ENCODE measurements at places on chromosomes 13 and 19. TPM values are rescaled to one million over a fixed set of nuclear protein-coding genes. Genes with fewer than 3 reads are reported as not detected.

- no peak overlapping the region for H3K27ac ChIP-seq
- no peaks in the 10 kb centered on the region for H3K27me3 ChIP-seq
- H3K4me3 ChIP-seq, result no peak overlapping the region
- H3K36me3 ChIP-seq, result no peaks in the 10 kb centered on the region
- peaks cover 3% of the 10 kb centered on the region for H3K4me1 ChIP-seq
Observed at GRCh38 chr13:100254002-100254401, 165.1 kb downstream of the PCCA start.

GRCh38 chr19:42601811-42602443 is 7.2 kb upstream of the CEACAM8 start:
- no peak overlapping the region for H3K27ac ChIP-seq
- no peak for DNase-seq
- H3K4me3 ChIP-seq, result no peak overlapping the region

DNA sequence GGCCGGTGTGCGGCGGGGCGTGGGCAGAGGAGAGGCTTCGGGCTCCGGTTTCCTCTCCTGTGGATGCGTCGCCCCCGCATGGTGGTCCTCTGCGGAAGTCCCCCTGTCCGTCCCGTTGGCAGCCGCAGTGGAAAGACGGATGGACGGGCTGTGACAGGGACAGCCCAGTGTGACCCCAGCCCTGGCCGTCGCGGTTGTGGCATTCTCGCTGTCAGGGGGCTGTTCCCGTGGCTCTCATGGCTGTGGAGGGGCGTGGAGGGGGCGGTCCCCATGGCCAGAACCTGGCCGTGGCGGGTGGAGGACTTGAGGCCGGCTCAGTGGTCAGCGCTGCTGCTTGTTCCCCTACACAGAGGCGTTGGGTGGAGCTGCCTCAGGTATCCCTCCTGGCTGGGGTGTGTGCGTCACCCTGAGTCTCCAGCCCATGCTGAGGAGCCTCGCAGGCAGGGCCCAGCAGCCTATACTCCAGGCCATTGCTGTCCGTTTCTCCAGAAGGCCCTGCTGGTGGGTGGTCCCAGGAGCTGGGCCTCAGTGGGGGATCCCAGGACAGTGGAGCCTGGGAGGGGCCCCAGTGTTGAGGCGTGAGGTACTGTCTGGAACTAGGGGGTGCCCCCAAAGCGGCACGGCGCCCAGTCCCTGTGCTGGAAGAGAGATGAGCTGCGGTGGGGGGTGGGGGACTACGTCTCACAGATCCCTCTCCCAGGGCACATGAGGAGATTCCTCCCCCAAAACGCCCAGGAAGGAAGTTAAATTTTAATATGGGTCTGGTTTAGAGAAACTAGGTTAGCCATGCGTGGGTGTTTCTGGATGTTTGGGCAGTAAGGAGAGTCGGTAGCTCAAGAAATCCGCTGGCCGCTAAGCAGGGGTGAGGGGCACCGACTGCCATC is 20.3 kb downstream of the CSNK1G2 start:
- peaks cover 4% of the 10 kb centered on the region for H3K36me3 ChIP-seq
- H3K4me1 ChIP-seq, result no peaks in the 10 kb centered on the region
- no peak overlapping the region for H3K4me3 ChIP-seq
- DNase-seq, result no peak
- H3K27me3 ChIP-seq, result no peaks in the 10 kb centered on the region

- DNase-seq, result no peak
- H3K4me3 ChIP-seq, result no peak overlapping the region
- no peak overlapping the region for H3K27ac ChIP-seq
- peaks cover 17% of the 10 kb centered on the region for H3K4me1 ChIP-seq
- no peaks in the 10 kb centered on the region for H3K36me3 ChIP-seq
Observed at GRCh38 chr19:292281-292884, 1.2 kb upstream of the PLPP2 start.

DNA sequence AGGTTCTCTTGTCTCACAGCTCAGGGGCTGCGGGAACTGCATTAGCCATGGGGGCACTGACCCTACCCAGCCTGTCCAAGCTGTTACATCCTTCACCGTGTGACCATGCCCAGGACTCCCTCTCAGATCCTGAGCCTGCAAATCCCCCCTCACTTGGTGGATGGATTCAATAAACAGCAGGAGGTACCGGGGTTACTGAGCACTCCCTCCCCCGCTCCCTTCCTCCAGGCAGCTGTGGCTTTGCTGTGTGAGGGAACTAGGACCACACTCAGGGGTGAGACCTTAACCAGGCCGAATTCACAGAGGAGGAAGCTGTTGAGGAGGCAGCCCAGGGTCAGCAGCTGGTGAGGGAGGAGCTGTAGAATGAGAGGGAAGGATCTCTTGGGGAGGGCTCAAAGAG is 27.0 kb upstream of the CEACAM1 start:
- H3K27me3 ChIP-seq, result peaks cover 23% of the 10 kb centered on the region
- H3K4me1 ChIP-seq, result peaks cover 10% of the 10 kb centered on the region
- no peak overlapping the region for H3K27ac ChIP-seq
- no peaks in the 10 kb centered on the region for H3K36me3 ChIP-seq

- H3K27me3 ChIP-seq, result no peaks in the 10 kb centered on the region
- peaks cover 15% of the 10 kb centered on the region for H3K4me1 ChIP-seq
- no peak overlapping the region for H3K4me3 ChIP-seq
- DNase-seq, result no peak
- no peaks in the 10 kb centered on the region for H3K36me3 ChIP-seq
Observed at GRCh38 chr19:47124937-47125668, 5.5 kb upstream of the SAE1 start.

DNA sequence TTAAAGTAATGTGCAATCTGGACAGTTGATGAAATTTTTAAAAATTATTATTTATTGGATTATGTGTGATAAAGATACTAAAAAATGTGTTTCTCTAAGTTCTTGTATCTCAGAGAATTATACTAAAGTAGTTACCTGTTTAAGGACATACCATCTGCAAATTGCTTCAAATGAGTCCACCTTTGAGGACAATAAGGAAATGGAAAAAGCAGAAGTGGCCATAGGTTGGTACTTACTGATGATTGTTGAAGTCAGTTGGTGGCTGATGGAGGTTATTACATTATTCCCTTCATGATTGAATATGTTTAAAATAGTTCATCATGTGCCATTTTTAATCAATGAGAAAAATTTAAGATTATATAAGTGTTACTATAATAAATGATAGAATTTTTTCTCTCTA is 367.0 kb downstream of the MYO16 start:
- peaks cover 6% of the 10 kb centered on the region for H3K4me1 ChIP-seq
- H3K4me3 ChIP-seq, result no peak overlapping the region
- H3K27ac ChIP-seq, result no peak overlapping the region
- no peaks in the 10 kb centered on the region for H3K27me3 ChIP-seq
- DNase-seq, result no peak
- H3K36me3 ChIP-seq, result no peaks in the 10 kb centered on the region

DNA sequence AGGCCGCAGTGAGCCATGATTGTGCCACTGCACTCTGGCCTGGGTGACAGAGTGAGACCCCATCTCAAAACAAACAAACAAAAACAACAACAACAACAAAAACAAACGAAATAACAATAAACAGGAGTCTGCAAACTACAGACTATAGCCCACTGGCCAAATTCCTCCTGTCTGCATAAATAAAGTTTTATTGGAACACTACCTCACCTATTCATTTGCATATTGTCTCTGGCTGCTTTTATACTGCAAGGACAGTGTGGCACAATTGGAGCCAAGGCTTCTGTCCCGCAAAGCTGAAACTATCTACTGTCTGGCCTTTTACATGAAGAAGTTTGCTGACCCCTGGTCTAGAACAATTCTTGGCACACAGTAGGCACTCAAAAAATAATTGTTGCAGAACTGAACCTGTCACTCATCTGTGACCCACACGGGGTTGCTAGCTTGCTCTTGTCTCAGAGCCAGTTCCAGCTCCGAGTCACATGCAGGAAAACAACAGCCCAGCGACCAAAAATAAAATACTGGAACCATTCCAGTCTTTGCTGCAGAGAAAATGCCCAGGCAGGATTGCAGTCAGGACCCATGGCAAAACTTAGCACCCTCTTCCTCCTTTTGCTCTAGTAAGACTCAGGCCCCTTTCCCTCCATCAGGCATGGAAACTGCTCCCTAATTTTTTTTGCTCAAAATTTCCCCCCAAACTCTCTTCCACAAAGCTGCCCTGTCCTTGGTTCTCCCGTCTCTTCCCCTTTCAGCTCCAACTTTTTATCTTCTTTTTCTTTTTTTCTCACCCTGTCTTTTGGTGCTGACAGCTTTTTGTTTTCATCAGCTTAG is 4.8 kb upstream of the MYH14 start:
- H3K36me3 ChIP-seq, result no peaks in the 10 kb centered on the region
- peaks cover 9% of the 10 kb centered on the region for H3K27me3 ChIP-seq
- no peak overlapping the region for H3K4me3 ChIP-seq

- no peaks in the 10 kb centered on the region for H3K27me3 ChIP-seq
- peaks cover 2% of the 10 kb centered on the region for H3K36me3 ChIP-seq
- no peak for DNase-seq
Observed at GRCh38 chr13:27632214-27632613, 10.5 kb downstream of the POLR1D start.

- H3K4me1 ChIP-seq, result peaks cover 18% of the 10 kb centered on the region
- H3K36me3 ChIP-seq, result no peaks in the 10 kb centered on the region
- H3K27ac ChIP-seq, result no peak overlapping the region
- H3K4me3 ChIP-seq, result peak overlapping the region; percentile 20
Observed at GRCh38 chr13:60019119-60019993, 144.4 kb downstream of the DIAPH3 start.

GRCh38 chr13:102768909-102769308 is 4.7 kb downstream of the TEX30 start:
- no peaks in the 10 kb centered on the region for H3K27me3 ChIP-seq
- peaks cover 6% of the 10 kb centered on the region for H3K4me1 ChIP-seq
- H3K4me3 ChIP-seq, result no peak overlapping the region
- DNase-seq, result no peak
- no peak overlapping the region for H3K27ac ChIP-seq
- no peaks in the 10 kb centered on the region for H3K36me3 ChIP-seq

DNA sequence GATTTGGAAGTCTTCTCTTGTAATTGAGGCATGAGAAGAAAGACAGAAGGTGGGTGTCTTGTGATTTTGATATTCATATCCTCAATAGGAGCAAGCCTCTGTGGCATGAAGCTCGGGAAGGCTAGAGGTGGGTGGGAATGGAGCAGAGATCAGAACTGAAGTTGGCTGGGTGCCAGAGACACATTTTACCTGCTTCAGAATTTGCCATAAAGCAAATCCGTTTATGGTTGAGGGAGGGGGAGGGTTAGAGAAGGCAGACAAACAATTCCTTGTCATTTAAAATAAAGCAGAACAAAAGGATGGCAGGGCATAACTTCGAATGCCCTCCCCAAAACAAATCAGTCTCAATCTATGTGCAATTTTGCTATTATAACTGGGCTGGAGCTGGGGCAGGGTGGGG is 305.9 kb downstream of the KLF5 start:
- no peaks in the 10 kb centered on the region for H3K27me3 ChIP-seq
- H3K4me1 ChIP-seq, result peaks cover 43% of the 10 kb centered on the region
- H3K36me3 ChIP-seq, result no peaks in the 10 kb centered on the region
- no peak for DNase-seq
- H3K27ac ChIP-seq, result peak overlapping the region; percentile 98
- H3K4me3 ChIP-seq, result no peak overlapping the region

- H3K4me3 ChIP-seq, result no peak overlapping the region
- H3K36me3 ChIP-seq, result no peaks in the 10 kb centered on the region
- peaks cover 10% of the 10 kb centered on the region for H3K4me1 ChIP-seq
Observed at GRCh38 chr13:28573595-28574373, 78.9 kb upstream of the FLT1 start.

GRCh38 chr13:64723724-64724123 is 2506.4 kb downstream of the PCDH9 start:
- H3K4me3 ChIP-seq, result no peak overlapping the region
- peak overlapping the region; percentile 32 for H3K27ac ChIP-seq
- no peaks in the 10 kb centered on the region for H3K4me1 ChIP-seq
- H3K27me3 ChIP-seq, result no peaks in the 10 kb centered on the region
- DNase-seq, result peak; percentile 25

DNA sequence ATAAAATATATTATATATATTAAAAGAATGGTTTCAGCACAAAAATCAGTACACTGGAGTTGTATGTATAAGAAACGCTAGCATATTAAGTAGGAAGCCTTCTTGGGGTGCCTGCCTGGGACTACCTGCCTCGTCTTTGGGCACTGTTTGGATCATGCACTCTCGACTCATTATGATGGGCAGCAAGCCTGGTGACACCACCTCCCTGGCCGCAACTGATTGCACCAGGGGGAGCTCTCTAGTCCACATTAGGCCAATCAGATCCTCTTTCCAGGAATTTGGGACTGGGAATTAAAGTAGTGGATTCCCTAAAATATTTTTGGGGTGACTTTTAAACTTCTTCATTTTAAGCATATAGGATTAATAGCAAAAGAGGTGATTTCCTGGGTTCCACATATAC is 56.0 kb upstream of the RGCC start:
- no peak overlapping the region for H3K27ac ChIP-seq
- peaks cover 4% of the 10 kb centered on the region for H3K4me1 ChIP-seq
- no peak for DNase-seq

DNA sequence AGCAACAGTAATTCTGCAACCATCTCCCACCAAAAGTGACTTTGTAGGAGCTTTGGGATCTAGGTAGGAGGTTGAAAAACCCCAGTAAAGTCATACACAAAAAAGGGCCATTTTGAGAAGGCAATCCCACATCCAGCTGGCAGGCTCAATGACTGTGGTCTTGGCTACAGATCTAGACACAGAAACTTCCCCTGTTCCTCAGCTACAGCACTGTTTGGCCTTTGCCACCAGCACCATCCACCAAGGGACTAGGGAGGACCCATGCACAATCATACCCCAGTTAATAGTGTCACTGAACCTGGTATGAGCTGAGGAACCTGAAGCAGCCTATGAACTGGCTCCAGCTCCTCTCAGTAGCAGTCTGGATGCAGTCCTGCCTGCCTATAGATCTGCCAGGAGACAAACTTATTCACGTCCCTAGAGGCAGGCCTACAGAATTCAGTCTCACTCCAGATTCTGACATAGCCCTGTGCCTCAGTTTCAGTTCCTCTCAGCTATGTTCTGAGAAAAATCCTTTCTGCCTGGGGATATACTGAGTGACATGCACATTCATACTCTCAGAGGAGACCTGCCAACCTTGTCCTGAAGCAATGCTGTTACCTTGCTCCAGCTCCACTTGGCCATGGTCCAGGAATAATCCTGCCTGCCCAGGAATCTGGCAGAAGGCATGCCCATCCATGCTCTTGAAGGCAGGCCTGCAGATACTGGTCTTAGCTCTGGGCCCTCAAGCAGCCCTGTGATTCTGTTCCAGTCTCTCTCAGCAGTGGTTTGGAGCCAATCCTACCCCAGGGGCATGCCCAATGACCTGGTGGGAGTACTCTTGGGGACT is 2048.3 kb upstream of the PCDH20 start:
- no peak overlapping the region for H3K27ac ChIP-seq
- H3K4me1 ChIP-seq, result no peaks in the 10 kb centered on the region
- H3K36me3 ChIP-seq, result no peaks in the 10 kb centered on the region
- no peak for DNase-seq
- no peaks in the 10 kb centered on the region for H3K27me3 ChIP-seq

The COL5A3 gene
- polyA plus RNA-seq, result 0.67 TPM

The GPR183 gene
- polyA plus RNA-seq, result 0.10 TPM

The TEX29 gene
- polyA plus RNA-seq, result not detected

The TNFSF9 gene
- polyA plus RNA-seq, result 12.8 TPM

The ZNF560 gene
- polyA plus RNA-seq, result 0.19 TPM

The PLK5 gene
- polyA plus RNA-seq, result 0.26 TPM

The CAMSAP3 gene
- 6.1 TPM for polyA plus RNA-seq

The CYP2F1 gene
- not detected for polyA plus RNA-seq

The MEF2B gene
- polyA plus RNA-seq, result 0.17 TPM

The SKA3 gene
- 1.4 TPM for polyA plus RNA-seq

The ZNF546 gene
- polyA plus RNA-seq, result 0.52 TPM

The CILP2 gene
- polyA plus RNA-seq, result 0.07 TPM

The SIGLEC9 gene
- not detected for polyA plus RNA-seq

The THSD8 gene
- polyA plus RNA-seq, result 0.41 TPM

The ZNF383 gene
- 5.3 TPM for polyA plus RNA-seq

The DLL3 gene
- 0.80 TPM for polyA plus RNA-seq

Data from keratinocyte (primary cell).